ENCODE measurements at places on chromosomes 4 and X.

DNA sequence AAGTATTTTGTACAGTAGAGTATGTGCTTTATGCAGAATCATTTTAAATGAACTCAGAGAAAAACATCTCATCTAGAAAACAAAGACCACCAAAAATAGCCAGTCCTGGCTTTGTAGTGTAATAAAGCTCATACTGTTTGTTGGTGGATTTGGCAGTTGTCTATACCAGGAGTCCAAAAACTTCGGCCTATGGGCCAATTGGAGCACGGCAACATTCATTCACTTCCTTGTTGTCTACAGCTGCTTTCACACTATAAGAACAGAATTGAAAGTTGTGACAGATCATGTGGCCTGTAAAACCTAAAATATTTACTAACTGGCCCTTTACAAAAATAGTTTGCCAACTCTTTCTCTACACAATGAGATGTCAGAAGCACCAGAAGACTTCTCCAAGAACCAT lies 5.3 kb downstream of the FBXW7 start:
- DNase-seq: no peak

GRCh38 chrX:132169554-132169953 lies 41.7 kb upstream of the FRMD7 start:
- DNase-seq: no peak

DNA sequence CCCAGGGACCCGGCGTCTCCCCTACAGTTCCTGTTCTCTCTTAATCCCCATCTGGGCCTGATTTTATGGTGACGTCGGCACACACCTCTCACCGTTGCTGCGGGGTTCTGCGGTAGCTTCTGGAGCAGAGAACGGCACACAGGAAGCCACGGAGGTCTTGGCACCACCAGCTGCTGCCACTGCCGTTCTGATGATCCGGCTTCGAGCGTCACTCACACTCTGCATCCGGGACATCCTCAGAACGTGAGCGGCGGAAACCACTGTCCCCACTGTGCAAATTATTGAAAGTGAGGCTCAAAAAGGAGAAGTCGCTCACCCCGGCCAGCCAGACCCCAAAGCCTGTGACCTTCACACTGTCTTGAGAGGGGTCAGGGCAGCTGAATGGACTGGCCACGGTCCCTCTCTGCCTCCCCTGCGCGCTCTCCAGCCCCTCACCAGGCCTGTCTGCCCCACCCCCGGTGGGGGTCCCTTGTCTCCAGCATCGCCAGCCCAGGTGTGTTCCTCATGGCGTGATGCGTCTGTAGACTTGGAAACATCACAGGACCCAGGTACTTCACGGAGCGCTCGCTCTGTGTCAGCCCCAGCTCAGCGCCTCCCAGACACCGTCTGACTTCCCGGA lies 201.1 kb downstream of the AFAP1 start:
- DNase-seq: no peak

DNA sequence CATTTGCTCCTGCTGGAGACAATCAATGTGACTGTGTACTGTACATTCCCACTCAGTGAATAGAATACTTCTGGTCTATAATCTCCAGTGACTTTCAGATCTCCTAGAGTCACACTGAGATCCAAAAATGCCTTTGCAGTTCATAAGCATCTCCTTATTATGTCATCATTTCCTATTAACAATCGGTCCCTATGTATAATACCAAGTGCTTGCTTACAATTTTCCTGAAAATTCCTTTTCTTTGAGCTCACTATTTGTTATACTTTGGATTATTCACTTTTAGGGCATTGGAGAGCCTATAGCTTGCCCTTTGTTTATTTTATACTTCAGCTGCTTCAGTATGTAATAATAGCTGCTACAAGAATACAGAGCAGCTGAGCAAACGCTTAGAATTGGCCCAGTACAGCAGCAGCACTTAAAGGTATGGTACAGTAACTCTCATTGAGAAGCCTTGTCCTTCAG lies 313.0 kb downstream of the DCTD start:
- no peak for DNase-seq

GRCh38 chrX:79162076-79162475 lies 17.6 kb downstream of the GPR174 start:
- no peak for DNase-seq

GRCh38 chr4:128454881-128455280 lies 167.3 kb upstream of the PGRMC2 start:
- peak; percentile 30 for DNase-seq

DNA sequence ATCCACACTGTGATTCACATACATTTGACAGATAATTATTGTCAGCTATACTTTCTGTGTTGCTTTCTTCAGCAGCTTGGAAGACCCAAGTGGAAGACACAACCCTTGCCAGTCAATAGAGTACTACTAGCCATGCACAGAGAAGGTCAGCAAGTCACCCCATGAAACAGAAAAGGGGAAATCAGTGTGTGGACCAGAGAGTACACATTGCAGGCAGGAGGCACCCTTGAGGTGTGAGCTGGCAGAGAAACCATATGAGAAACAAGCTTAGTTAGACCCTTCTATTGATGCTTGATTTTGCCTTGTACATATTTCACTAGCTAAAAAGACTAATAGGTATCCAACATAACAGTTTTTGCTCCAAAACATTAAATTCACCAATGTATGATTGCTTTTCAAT lies 99.5 kb downstream of the NLGN4X start:
- DNase-seq: no peak

DNA sequence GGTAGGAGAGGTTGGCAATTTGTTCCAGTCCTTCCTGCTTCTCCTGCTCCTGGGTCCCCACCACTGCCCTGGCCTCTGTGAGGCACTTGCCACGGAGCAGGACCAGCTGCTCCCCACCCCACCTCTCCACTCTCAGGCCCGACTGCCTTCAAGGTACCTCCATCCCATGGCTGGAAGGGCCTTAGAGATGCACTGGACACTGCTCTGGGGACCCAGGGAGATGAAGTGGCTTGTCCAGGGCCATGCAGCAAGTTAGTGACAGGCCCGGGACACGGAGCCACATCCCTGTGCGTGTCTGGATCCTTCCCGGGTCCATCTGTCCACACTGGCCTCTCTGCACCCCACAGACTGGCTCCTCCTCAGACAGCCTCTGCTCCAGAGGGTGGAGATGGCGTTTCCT lies 105.3 kb downstream of the CPZ start:
- no peak for DNase-seq

All from ovary (tissue), 10 donors.